ENCODE measurements at places on chromosomes 7 and 10.

- DNase-seq: no peak
Measured at GRCh38 chr10:125014086-125014830, 72.3 kb downstream of the ZRANB1 start.

- no peak for DNase-seq
Measured at GRCh38 chr10:128150561-128150960, 24.3 kb upstream of the MKI67 start.

DNA sequence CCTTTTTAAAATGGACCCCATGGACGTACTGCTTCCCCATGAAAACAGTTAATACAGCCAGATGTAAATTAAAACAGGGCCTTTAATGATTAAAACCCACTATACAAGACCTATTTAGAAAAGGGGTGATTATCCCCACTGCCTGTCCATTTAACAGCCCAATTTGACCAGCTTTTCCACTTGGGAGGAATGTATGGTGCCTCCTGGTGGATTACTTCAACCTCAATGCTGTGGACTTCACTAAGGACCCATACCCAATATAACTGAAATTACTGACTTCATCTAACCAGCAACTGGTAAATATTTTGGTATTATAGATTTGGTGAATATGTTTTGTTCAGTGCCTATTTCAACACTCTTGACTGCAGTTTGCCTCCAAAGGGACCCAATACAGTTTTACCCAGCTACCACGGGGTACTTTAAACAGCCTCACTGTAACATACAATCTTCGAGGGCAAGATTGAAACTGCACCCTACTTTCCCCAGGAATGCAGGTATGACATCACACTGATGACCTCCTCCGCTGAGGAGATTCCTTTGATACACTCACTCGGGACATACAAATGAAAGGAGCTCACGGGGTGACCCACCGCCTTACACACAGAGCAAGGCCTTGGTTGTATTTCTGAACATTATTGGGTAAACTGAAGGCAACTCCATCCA, 192.8 kb downstream of the DNAJC1 start:
- DNase-seq: no peak

- no peak for DNase-seq
Measured at GRCh38 chr10:102523250-102524029, 19.7 kb downstream of the SUFU start.

GRCh38 chr7:108815815-108816214, 246.1 kb downstream of the DNAJB9 start:
- no peak for DNase-seq

DNA sequence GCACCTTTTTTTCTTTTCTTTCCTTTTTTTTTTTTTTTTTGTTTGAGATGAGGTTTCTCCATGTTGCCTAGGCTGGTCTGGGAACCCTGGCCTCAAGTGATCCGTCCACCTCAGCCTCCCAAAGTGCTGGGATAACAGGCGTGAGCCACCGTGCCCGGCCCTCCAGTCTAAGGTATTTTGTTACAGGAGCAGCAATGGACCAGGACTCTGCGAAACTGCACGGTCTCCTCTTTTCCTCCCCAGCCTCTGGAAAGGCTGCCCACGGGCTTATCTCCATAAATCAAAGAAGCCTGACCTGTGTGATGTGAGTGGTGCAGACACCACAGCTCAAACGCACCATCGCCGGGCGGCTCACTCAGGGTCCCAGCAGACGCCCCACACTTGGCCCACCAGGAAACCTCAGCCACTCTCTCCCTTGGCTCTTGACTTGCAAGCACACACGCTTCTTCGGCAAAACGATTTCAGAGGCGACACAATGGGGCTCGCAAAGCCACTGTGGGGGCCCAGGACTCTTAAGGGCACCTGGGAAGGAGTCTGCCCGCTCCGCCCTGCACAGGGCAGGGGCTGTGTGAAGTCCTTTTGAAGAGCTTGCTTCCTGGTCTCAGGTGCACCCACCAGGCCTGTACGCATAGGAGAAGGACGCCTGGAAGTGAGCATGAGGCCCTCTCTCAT, 20.6 kb downstream of the WDR86 start:
- DNase-seq: no peak

DNA sequence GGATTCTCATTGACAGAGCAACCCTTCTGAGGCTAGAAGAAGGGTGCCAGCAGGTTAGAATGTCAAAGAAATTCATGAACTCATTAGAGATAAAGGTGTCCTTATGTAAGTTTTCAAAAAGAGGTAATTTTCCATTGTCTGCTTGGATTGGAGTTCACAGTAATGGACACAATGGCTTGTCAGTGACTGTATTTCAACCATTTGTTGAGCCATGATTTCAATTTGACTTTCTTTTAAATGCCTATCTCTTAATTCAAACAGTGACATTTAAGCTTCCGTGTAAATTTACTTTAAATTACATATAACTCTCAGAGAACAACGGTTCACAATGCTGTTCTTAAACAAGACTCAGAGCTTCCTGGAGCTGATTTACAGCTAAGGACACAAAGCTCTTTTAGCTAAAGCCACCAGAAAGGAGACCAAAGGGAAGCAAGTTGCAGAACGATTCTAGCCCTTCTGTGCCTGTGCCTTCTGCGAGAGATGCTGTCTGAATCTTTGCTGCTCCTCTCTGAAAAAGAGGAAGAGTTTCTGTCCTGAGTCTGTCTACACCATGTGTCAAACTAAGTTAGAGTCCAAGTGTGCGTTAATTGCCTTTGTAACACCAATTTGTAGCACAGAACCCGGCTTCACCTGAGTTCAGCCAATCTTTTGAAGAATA, 42.2 kb upstream of the PFKP start:
- DNase-seq: no peak

- DNase-seq: no peak
Measured at GRCh38 chr7:107690611-107691010, 30.0 kb downstream of the SLC26A4 start.

DNA sequence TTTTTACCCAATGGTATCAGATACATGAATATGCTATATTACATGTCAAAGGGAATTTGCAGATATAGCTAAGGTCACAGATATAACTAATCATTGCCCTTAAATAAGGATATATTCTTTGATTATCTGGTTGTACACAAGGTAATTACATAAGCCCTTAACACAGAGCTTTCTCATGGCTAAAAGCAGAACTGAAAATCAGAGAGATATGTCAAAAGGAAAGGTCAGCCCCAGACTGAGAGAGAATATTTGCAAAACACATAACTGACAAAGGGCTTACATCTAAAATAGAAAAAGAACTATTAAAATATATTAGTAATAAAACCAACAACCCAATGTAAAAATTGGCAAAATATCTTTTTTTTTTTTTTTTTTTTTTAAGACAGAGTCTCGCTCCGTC, 1029.5 kb upstream of the LRRN3 start:
- peak; percentile 3 for DNase-seq

GRCh38 chr7:122975341-122975740, 20.2 kb downstream of the TAS2R16 start:
- no peak for DNase-seq

DNA sequence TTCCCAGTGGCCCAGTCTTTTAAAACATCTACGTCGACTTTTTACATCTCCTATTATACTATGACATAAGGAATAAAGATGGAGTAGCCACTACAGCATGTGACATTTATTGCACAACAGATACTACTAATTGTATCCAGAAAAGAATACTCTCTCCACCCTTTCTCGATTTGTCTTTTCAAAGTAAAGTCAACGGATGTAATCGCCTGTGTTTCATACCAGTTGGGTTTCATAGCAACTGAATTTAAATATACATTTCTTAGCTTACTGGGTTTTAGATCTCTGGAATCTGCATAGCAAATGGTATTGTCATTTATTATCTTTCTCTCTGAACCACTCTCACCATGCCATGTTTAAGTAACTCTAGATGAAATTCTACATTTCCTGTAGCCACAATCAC, 86.4 kb upstream of the TRIL start:
- no peak for DNase-seq

DNA sequence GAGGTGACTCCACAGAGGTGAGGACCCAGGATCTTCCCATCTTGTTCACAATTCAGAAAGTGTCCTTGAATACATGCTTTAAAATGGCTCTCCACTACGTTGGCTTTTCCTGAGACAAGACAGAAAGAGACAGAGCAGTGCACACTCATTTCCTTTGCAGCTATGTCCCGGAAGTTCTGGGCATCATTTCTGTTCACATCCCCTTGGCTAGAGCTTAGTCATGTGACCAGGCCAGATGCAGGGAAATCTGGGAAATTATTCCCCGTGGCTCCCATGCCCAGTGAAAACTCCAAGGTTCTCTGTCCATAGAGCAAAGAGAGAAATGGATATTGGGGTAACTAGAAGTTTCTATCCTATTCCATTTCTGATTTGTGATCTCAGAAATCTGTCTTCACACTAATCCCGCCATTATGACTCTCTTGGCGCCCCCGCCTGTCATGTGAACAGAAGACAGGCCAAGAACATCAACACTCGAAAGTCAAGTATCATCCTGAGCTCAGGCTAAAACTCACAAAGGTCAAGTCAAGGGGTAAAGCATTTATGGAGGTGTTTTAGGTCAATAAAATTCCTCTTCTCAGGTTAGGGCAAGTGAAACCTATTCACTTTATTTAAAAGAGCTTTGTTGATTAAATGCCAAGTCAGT, 251.4 kb upstream of the HABP2 start:
- DNase-seq: no peak

DNA sequence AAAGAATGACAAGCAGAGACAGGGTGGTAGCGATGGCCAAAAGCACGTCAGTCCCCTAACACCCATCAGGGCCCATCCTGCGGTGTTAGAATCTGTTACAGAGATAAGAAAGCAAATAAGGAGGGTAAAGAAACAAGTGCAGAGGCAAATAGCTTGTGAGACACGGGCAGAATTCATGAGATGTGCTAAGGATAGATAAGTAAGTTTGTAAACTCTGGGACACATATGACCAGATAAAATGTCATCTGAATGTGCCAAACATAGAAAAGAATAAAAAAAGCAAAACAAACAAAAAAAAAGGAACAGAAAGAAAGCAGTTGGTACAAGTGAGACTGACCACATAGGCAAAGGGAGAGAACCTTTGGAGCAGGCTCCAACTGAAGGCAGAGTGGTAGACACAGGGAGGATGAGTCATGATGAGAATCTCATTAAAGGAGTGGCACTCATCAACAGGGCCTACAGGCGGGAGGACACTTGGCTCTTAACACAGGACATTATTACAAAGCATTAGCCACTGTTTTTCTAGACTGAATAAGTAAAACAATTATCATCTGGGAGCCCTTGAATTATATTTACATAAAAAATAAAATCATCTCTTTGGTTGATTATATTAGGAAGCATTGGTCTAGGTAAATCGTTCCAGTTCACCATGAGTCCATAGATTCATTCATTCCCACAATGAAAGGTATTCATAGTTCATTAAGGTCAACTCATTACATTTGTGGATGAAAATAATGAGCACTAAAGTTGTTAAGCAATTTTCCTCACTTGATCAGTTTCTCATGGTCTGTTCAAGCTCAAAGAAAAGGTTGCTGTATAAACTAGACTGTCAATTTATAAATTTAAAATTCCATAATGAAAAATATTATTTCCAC, 21.5 kb upstream of the EPHB6 start:
- DNase-seq: no peak

GRCh38 chr7:149458235-149458634, 2.6 kb downstream of the ZNF777 start:
- no peak for DNase-seq

Data from GM13976 (cell line).